Ovary (tissue), 10 donors: ENCODE measurements at places on chromosomes 1 and 21.

GRCh38 chr1:182633657-182634281 is 29.6 kb upstream of the RGS16 start:
- no peaks in the 10 kb centered on the region for H3K4me1 ChIP-seq
- no peak overlapping the region for H3K27ac ChIP-seq
- H3K4me3 ChIP-seq: no peak overlapping the region
- H3K27me3 ChIP-seq: no peaks in the 10 kb centered on the region

DNA sequence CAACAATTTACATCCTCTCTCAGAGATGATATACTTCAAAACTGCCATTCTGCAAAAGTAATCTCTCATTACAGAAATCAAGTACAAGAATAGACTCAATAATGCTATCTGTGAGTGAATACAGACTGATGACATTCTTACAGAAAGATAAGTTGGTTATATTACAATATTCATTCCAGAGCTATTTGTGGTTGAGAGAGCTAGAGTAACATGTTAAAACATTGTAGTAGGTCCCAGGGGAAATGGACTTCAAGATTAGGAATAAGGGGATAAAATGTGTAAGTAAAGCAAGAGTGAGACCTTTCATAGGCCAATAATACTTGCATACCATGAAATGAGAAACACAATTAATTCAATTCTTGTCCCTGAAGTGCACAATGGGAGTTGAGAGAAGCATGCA is 1.5 kb downstream of the F13B start:
- no peaks in the 10 kb centered on the region for H3K36me3 ChIP-seq
- no peaks in the 10 kb centered on the region for H3K27me3 ChIP-seq
- H3K4me1 ChIP-seq: no peaks in the 10 kb centered on the region
- no peak overlapping the region for H3K4me3 ChIP-seq

DNA sequence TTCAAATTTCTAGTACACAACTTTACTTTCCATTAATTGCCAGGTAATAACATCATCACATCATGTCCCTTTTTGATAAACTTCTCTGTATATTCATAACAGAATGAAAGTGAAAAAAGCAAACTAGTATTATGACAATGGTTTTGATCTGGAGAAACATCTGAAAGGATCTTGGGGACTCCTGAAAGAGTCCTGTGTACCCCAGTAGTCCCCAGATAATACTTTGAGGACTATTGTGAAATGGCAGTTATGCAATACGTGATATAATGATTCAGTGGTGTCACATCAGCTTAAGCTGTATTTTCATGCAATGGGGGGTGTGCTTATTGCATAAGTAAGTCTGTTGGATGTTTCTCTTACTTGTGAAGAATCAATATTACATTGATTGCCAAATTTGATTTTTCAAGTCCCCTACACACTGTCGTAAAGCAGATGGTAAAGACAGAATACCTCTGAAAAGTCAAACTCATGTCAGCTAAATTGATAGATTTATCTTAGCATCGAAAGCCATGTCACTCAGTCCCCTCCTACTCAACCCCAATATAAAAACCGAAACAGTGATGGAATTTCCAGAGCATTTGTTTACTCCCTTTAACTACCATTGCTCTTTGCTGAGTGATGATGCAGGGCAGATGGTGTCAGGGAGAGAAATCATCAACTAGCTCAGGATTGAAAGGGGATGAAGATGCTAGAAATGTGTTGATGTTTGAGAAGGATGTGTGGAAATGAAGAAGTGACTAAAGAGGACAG is 146.7 kb upstream of the C1orf105 start:
- no peak overlapping the region for H3K27ac ChIP-seq
- H3K27me3 ChIP-seq: no peaks in the 10 kb centered on the region
- no peaks in the 10 kb centered on the region for H3K4me1 ChIP-seq
- H3K4me3 ChIP-seq: no peak overlapping the region
- DNase-seq: no peak

DNA sequence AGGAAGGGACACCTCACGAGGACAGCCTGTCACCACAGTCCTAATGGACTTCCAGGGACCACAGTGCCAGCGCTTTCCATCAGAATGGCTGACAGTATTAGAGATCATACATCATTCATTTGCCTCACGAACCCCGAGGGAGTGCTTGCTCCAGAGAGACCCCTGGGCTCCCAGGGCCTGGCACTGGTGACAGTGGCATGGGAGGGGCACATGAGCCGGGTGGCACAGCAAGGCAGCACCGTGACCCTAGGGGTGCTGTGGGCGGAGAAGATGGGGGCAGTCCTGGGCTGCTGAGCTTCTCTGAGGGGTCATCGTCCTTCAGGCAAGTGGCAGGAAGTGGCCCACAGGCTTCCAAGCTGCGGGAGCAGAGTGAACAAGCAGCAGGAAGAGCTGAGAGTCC is 16.4 kb upstream of the TSPEAR start:
- DNase-seq: no peak
- no peak overlapping the region for H3K4me3 ChIP-seq
- H3K4me1 ChIP-seq: no peaks in the 10 kb centered on the region
- no peaks in the 10 kb centered on the region for H3K27me3 ChIP-seq
- no peaks in the 10 kb centered on the region for H3K36me3 ChIP-seq

DNA sequence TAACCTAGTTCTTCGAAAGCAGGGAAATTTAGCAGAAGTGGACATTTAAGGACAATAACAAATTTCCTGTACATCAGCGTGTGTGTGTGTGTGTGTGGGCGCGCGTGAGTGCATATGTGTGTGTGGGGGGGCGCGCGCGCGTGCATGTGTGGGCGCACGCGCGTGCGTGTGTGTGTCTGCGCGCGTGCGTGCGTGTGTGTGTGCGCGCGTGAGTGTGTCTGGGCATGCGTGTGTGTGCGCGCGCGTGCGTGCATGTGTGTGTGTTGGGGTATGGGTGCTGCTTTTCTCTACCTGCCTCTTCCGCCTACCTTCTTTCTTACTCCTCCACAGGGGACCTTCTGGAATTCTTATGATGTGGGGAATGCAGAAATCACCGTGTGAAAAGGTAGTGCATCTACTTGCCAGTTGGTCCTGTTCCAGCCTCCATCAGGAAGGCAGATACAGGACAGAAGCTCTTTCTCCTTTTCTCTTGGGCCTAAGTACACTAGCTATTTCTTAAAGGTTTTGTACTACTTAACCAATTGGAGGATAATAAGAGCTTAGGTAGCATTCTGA is 165.4 kb upstream of the KCNK2 start:
- H3K4me3 ChIP-seq: no peak overlapping the region
- H3K4me1 ChIP-seq: no peaks in the 10 kb centered on the region
- H3K27me3 ChIP-seq: no peaks in the 10 kb centered on the region
- no peak for DNase-seq

- no peak overlapping the region for H3K27ac ChIP-seq
- no peaks in the 10 kb centered on the region for H3K36me3 ChIP-seq
- H3K4me1 ChIP-seq: peaks cover 3% of the 10 kb centered on the region
- H3K27me3 ChIP-seq: no peaks in the 10 kb centered on the region
- no peak overlapping the region for H3K4me3 ChIP-seq
- no peak for DNase-seq
Observed at GRCh38 chr1:2819831-2820730, 18.6 kb upstream of the TTC34 start.

GRCh38 chr1:35129080-35129479 is 49.9 kb downstream of the ZMYM1 start:
- no peaks in the 10 kb centered on the region for H3K27me3 ChIP-seq
- H3K4me3 ChIP-seq: no peak overlapping the region
- no peak for DNase-seq
- H3K36me3 ChIP-seq: no peaks in the 10 kb centered on the region

- no peak for DNase-seq
- no peak overlapping the region for H3K4me3 ChIP-seq
- H3K36me3 ChIP-seq: no peaks in the 10 kb centered on the region
- H3K4me1 ChIP-seq: no peaks in the 10 kb centered on the region
- H3K27ac ChIP-seq: no peak overlapping the region
Observed at GRCh38 chr21:14842601-14843000, 222.2 kb downstream of the NRIP1 start.

DNA sequence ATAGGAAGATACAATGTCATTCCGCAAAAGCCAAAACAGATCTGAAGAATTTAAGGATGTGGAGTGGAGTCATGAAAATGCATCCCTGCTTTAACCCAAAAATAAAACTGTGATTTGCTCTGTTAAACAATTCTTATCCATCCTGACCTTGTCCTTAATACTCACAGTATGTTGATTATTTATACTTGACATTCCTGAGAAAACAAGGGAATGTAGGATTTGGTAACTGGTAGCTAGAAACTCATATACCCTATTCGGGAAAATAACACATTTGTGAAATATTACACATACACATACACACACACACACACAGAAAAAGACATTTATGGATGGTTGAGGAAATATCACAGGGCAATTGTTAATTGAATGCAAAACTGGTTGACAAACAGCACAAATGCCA is 80.2 kb downstream of the FMN2 start:
- H3K27me3 ChIP-seq: no peaks in the 10 kb centered on the region
- H3K36me3 ChIP-seq: no peaks in the 10 kb centered on the region
- H3K4me3 ChIP-seq: no peak overlapping the region
- no peak for DNase-seq

GRCh38 chr1:11654939-11655808 is 497 bp downstream of the FBXO44 start:
- no peaks in the 10 kb centered on the region for H3K36me3 ChIP-seq
- H3K27ac ChIP-seq: no peak overlapping the region
- H3K4me1 ChIP-seq: peaks cover 6% of the 10 kb centered on the region
- H3K27me3 ChIP-seq: no peaks in the 10 kb centered on the region
- peak overlapping the region; percentile 69 for H3K4me3 ChIP-seq

DNA sequence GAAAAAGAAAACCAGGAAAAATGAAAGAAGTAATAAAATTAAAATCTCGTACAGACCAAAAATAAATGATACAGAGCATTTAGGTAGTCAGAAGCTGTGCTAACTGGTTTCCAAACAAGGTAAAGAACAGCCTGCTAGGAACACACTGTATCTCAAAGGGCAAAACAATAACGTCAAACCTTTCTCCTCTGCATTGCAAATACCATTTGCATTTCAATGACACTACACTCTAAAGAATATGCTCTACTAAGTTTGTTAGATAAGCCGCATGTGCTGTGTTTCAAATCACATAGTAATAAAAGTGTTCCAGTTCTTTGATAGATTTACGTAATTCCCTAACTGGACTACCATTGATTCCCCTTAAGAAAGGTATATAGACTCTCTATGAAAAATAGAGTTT is 648.8 kb downstream of the PLA2G4A start:
- no peak for DNase-seq
- no peak overlapping the region for H3K4me3 ChIP-seq
- H3K27ac ChIP-seq: no peak overlapping the region
- H3K27me3 ChIP-seq: no peaks in the 10 kb centered on the region
- H3K36me3 ChIP-seq: no peaks in the 10 kb centered on the region
- no peaks in the 10 kb centered on the region for H3K4me1 ChIP-seq

DNA sequence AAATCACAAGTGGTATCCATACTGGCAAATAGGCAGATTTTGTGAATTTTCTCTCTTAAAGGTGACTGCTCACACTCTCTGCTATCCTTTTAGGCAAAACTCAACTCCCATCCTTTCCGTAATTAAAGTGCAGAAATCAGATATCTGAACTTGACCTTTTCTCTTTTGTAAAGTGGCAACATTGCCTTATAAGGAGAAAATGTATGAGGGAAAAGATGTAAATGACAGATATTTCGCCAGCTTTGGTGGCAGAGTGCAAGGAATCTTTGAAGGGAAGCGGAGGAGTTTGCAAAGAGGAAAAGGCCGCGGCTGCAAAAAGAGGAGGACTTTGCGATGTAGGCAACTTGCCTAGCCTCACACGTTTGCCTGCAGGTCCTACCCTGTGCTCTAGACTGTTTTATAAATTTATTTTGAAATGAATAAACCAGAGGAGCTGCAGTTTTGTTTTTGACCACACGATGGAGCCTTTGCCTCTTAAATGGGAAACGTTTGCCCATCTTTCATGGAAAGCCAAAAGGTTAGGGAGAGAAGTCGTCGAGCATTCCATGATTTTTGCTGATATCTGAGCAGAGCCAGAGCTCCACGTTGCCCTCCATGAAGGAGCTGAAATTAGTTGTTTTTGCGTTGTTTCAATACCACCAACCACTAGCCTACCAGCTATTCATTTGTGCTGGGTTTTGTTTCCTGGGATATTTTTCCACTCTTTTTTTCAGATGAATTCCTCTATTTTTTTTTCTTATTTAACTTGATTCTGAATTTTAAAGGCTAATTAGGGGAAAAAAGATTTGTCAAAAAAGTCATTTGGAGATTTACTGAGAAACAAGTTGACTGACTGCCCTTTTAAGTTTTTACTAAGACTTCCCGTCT is 242.3 kb downstream of the LMX1A start:
- no peaks in the 10 kb centered on the region for H3K4me1 ChIP-seq
- H3K27me3 ChIP-seq: no peaks in the 10 kb centered on the region
- no peak overlapping the region for H3K27ac ChIP-seq
- no peak overlapping the region for H3K4me3 ChIP-seq
- no peaks in the 10 kb centered on the region for H3K36me3 ChIP-seq
- no peak for DNase-seq

DNA sequence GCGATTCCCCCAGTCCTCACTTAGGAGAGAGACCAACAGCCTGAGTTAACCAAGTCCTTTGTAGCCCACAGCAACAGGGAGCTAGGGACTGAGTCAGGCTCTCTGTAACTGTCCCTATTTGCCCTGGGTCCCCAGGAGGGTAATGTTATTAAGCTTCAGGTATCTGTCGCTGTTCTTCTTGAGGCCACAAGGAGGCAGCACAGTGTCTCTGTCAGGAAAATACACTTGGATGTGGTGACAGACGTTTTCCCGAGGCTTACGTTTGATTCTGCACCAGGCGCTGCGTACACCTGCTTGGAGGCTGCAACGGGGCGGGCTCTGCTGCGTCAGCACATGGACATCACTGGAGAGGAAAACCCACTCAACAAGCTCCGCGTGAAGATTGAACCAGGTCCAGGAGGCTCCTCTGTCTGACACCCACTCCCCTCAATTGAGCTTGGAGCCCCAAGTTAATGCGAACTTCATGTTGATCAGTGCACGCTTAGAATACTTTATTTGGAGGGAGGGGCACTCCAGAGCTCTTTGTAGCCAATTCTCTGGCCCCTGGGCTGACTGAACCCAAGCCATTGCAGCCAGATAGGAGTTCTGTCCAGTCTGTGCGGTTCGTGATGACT is 10.7 kb upstream of the ELF3 start:
- DNase-seq: peak; percentile 32
- no peak overlapping the region for H3K27ac ChIP-seq
- H3K4me1 ChIP-seq: no peaks in the 10 kb centered on the region
- H3K36me3 ChIP-seq: no peaks in the 10 kb centered on the region
- no peak overlapping the region for H3K4me3 ChIP-seq

- H3K36me3 ChIP-seq: no peaks in the 10 kb centered on the region
- H3K27ac ChIP-seq: no peak overlapping the region
- DNase-seq: peak; percentile 1
- H3K4me3 ChIP-seq: no peak overlapping the region
- no peaks in the 10 kb centered on the region for H3K27me3 ChIP-seq
- no peaks in the 10 kb centered on the region for H3K4me1 ChIP-seq
Observed at GRCh38 chr1:53349968-53350852, 22.3 kb upstream of the LRP8 start.
